DMS79 treated with DMSO at 0.1 percent for 48 hours (cell line): ENCODE measurements at places on chromosomes 1 and 21.

DNA sequence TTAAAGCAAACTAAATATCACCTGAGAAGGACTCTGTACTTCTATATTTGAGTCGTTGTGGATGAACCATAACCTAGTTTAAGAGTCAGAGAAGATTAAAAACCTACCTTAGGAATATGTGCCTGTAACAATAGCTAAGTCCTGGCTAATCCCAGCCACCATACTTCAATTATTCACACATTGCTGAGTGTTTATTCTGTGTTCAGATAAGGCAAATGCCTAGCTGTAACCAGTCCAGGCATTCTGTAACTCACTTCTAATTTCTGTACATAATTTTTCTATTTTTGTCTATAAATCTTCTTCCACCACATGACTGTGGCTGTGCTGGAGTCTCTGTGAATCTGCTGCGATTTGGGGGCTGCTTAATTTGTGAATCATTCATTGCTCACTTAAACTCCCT is 441.9 kb upstream of the ADAMTS5 start:
- no peak for DNase-seq

DNA sequence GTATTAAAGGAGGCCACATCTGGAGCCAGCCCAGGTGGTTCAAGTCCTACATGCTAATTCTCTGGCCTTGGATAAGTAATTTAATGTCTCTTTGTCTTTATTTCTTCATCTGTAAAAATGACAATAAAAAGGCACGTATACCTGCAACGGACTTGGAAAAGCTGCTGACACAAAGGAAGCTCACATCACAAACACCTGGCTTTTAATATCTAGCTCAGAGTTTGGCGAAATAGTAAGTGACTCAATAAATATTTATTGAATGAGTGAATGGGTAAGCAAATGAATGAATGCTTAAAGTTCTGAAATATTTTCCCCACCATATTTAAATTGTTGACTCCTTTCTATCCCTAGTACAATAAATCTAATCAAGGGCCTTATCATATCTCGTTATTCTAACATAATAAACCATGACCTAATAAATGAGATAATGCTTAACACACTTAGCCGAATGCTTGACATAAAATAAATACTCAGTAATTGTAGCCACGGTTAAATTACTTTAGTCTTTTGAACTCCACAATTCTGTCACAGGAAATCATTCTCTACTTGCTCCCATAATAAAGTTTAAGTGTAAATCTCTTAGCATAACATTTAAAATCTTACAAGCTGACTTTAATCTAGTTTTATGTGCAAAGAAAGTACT is 74.7 kb upstream of the PALMD start:
- DNase-seq, result no peak

GRCh38 chr1:7346600-7347570 is 424.2 kb upstream of the VAMP3 start:
- no peak for DNase-seq

- no peak for DNase-seq
Measured at GRCh38 chr1:184226100-184226487, 160.7 kb upstream of the C1orf21 start.

DNA sequence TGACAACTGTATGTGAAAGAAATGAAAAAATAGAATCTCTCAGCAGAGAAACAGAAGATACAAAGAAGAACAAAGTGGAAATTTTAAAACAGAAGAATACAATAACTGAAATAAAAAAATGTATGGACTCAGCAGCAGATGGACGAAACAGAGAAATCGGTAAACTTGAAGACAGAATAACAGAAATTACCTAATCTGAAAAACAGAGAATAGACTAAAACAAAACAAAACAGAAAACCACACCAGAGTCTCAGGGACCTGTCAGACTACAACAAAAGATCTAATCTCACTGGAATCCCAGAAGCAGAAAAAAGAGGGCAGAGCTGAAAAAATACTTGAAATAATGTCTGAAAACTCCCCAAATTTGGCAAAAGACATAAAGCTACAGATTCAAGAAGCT is 83.0 kb downstream of the ZSWIM5 start:
- DNase-seq, result no peak

DNA sequence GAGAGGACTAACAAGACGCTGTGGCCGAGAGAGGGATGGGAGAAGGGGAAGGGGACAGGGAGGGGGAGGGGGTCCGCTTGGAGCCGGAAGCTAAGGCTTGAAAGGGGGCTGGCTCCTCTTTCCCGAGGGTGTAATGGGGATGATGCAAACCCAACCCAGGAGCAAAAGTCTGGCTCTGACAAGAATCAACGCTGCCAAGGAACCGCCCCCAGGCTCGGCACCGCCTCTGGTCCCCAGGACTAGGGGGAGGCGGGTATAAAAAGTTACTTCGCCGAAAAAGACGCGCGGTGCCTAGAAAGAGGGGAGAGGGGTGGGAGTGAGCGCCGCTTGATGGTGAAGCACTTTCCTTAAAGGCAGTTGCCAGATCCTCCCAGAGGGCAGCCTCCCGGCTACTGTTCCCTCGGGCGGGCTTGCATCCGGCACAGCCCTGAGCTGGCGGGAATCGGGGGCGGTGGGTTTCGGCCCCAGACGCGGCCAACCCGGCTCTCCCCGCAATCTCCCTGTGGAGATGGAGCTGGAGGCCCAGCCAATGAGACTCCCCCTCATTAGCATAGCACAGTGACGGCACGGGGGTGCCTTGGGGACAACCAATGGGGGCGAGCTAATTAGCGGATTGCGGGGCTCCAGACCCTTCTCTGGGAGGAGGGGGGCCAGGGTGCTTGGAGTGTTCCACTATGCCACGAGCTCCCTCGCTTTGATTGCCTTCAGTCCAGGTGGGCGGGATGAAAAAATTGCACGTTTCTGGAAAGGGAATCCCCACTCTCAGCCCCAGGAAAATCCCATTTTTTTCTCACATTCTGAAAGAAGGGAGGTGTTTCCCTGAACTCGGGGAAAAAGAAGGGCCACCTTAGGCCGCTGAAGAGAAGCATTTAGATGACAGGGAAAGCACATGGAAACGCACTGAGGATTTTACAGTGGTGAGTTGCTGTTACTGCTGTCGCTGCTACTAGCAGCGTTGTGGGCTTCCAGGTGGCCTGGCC is at the start of gene KCNT2:
KCNT2 (minus strand) TSS at position 51 of the 980 bp plus-strand sequence. CDS start 131 bp downstream, outside the sequence.
- no peak for DNase-seq

DNA sequence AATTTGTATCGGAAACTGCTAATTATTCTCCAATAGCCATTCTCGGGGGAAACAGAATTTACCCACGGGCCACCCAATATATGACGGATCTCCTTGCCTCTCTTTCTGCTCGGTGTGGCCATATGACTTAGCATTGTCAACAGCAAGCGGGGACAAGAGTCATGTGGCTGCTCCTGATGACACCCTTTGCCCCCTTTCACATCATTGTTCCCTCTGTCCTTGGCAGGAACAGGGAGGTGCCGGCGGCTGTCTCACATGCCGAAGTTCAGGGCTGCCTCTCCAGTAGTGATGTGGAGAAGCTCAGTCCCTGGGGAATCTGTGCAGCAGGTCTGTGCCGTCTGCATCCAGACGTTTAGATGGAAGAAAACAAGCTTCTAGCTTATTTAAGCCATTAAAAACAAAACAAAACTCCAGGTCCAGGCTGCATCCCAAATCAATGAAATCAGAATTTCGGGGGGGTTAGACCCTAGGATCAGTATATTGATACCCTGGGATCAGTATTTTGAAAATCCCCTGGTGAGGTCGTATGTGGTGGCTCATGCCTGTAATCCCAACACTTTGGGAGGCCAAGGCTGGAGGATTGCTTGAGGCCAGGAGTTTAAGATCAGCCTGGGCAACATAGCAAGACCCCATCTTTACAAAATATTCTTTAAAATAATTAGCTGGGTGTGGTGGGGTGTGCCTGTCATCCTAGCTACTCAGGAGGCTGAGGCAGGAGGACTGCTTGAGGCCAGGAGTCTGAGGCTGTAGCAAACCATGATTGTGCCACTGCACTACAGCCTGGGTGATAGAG is 10.8 kb downstream of the MYOM3 start:
- no peak for DNase-seq

GRCh38 chr1:45012639-45013278 is 705 bp downstream of the UROD start:
- peak; percentile 64 for DNase-seq

DNA sequence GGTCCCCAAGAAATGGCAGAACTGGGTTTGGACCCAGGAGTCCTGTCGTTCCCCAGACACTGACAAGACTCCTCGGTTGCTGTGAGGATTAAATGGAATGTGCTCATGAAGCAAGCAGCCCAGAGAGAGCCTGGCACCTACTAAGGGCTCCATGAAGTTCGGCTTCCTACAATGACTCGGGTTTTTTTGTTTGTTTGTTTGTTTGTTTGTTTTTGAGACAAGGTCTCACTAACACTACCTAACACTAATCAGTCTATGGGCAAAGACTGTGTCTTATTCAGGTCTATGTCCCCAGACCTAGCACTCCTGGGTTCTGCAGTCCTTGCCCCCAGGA is 3.4 kb upstream of the LACTBL1 start:
- DNase-seq, result no peak

DNA sequence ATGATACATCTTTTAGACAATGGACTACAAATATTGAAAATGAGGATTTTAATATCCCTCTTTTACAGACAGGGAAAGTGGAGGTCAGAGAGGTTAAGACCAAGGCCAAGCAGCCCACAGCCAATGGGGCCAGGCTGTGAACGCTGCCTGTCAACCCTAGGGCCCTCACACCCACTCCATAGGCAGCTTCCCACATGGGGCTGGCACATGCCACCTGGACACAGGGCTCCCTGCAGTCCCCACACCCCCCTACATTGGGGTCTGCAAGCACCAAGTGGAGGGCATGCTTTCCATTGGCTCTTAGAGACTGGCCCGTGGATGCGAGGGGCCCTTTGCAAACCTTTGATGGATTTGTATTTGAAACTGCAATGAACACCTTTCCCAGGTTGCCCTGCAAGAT is 348.5 kb upstream of the VAMP3 start:
- DNase-seq, result no peak

DNA sequence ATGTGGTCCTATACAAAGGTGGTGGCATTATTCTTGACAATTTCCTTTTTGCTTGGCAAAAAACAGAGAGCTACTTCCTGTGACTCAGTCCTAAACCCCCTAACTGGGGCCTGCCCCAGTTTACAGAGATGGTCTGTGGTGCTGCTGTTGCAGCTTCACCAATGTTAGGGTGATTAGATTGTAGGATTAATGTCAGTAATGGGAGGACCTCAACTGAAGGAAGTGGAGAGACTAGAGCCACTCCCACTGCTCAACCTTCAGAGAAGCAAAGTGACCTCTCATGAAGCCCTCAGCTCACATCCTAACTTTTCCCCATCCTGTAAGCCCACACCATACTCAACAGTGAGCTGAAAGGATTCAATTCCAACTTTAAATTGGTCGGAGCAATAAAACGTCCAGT is 3.6 kb downstream of the S100A6 start:
- DNase-seq, result no peak

DNA sequence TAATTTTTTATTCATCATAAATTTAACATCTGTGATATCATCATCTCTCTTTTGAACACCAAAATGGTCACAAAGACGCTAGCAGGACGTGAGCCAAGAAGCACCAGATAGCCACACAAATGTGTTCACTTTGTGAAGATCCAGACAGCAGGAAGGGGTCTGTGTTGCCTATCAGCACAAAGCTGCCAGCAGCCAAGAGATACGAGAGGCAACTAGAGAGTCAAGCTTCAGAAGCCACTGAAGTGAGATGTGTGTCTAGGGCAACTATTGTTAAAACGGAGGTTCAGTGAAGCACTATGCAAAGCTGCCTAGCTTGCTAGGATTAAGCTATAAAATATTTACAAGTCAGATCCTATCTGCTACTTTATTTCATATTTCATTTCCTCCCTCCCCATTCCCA is 45.3 kb downstream of the NDC1 start:
- DNase-seq, result no peak

DNA sequence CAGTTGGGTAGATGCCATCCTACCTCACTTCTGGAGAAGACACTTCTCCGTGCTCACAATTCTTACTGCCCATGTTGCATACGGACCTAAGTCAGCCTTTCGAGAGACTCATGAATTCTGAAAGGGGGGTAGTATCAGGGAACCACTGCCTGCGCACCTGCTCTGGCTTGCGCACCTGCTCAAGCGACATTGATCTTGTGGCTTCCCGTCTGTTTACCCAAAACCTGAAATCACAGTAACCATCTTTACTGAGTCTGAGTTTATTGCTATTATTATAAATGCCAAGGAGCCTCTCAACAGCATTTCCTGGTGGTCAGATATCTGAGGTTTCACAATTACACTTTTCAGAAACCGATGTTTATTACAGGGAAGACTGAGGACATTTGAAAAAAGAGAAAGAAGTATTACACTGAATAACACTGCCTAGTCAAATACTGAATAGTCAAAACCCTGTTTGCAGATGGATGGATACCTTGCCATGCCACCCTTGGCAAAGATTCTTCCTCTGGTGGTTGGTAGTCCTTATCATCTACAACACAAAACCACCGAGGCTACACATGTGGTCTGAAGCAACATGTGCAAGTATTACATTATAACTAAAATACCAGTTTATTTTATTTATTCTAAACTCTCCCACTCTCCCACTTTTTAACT is 208.7 kb downstream of the SIPA1L2 start:
- peak; percentile 96 for DNase-seq

DNA sequence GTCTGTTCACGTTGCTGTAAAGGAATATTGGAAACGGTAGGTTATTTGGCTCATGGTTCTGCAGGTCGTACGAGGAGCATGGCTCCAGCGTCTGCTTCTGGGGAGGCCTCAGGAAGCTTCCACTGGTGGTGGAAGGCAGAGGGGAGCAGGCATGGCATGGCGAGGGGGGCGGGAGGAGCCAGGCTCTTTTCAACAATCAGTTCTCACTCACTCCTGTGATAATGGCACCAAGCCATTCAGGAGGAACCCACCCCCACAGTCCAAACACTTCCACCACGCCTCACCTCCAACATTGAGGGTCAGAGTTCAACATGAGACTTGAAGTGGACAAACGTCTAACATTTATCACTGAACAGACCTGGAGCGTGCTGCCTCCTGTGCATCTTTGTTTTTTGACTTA is 141.2 kb downstream of the PGBD5 start:
- DNase-seq, result no peak

- no peak for DNase-seq
Measured at GRCh38 chr1:104648269-104648691, 898.6 kb downstream of the AMY1C start.

GRCh38 chr1:30912913-30913652 is 4.5 kb upstream of the SDC3 start:
- no peak for DNase-seq

DNA sequence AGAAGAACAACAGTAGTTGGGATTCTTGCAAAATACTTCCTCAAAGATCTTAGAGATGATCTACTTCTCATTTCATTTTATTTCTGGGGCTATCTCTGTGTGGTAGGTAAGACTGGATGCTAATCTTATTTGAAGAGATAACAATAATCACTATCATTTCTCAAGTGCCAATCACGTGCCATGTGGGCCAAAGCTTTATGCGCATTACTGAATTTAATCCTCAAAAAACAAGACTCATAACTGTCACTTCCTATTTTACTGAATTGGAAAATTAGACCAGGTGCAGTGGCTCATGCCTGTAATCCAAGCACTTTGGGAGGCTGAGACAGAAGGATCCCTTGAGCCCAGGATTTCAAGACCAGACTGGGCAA is 121.7 kb downstream of the KCNN3 start:
- DNase-seq, result no peak
